ENCODE measurements at places on chromosomes 5 and 9. TPM values are rescaled to one million over a fixed set of nuclear protein-coding genes. Genes with fewer than 3 reads are reported as not detected.

- no peak for DNase-seq
Measured at GRCh38 chr9:84990416-84990815, 320.9 kb downstream of the NTRK2 start.

DNA sequence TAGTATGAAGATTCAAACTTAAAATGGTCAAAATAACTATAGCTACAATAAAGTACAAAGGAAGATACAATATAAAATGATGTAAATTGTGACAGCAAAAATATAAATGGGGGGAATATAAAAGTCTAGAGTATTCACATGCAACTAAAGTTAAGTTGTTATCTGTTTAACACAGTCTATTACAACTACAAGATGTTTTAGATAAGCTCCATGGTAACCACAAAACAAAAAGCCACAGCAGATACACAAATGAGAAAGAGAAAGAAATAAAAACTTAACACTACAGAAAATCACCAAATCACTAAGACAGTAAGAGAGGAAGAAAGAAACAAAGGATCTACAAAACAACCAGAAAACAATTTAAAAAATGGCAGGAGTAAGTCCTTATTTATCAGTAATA, 17.0 kb upstream of the SH3TC2 start:
- peak; percentile 23 for DNase-seq

GRCh38 chr5:175317872-175318271, 126.1 kb downstream of the DRD1 start:
- no peak for DNase-seq

GRCh38 chr5:120419127-120419526, 45.0 kb upstream of the PRR16 start:
- DNase-seq, result no peak

SPATA31A3 gene
- polyA plus RNA-seq, result not detected

- DNase-seq, result no peak
Measured at GRCh38 chr5:159655757-159656409, 260.4 kb upstream of the ADRA1B start.

PCDHA9 gene
- not detected for polyA plus RNA-seq

THBS4 gene
- polyA plus RNA-seq, result not detected

DNA sequence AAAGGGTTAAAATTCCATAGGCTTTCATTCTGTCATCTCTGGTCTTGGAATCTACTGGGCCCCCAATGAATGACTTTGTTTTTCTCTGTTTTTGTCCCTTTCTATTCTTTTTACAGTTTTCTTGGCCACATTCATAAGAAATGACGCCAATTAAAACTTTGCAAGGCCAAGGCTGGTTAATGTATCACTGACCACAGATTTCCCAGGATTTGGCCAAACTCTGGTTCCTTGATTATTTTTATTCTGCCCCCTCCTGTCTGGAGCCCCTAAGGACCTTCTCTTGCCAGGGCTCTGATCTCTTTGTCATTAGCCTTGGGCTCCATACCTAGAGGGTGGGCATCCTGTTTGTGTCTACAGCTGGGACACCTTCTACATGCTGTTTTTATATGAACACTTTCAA, 388.9 kb upstream of the PAPPA start:
- DNase-seq, result no peak

DNA sequence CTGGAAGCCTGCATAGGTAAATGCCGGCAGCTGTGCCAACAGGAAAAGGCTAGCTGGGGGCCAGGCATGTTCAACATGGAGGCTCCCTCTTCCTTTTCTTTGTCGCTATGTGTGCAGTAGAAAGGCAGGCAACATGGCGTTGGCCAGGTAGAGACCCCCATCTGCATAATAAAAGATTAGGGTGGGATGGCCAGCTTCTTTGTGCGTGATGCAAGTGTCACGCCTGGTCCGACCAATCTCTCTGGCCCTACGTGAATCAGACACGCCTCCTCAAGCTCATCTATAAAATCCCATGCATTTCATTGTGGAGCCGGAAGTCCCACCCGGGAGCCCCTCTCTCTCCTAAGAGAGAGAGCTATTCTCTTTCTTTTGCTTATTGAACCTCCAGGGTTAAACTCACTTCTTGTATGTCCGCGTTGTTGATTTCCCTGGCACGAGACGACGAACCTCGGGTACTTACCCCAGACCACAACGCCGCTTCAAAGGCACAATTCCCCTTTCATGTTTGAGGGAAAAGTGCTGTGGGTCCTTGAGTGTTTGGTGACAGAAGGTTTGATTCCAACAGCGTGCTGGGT, 25.0 kb upstream of the C5orf47 start:
- DNase-seq, result peak; percentile 68

DNA sequence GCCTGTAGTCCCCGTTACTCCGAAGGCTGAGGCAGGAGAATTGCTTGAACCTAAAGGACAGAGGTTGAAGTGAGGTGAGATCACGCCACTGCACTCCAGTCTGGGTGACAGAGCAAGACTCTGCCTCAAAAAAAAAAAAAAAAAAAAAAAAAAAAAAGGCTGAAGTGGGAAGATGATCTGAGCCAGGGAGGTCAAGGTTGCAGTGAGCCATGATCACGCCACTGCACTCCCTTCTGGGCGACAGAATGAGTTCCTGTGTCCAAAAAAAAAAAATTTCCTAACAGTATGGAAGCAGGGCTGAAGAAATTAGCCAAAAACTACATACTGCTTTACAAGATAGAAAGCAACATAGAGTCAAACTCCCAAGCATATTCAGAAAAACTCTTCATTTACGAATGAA, 132.8 kb downstream of the CPLANE1 start:
- DNase-seq, result no peak

HACD4 gene
- 7.8 TPM for polyA plus RNA-seq

GRCh38 chr9:132769906-132770769, 99.9 kb downstream of the GTF3C4 start:
- DNase-seq, result peak; percentile 49

DOCK8 gene
- polyA plus RNA-seq, result 52.2 TPM

GAPVD1 gene
- polyA plus RNA-seq, result 50.7 TPM

SPATA24 gene
- polyA plus RNA-seq, result 2.9 TPM

CDKN2B-AS1 gene
- not detected for polyA plus RNA-seq

Measured in naive thymus-derived CD8-positive, alpha-beta T cell (primary cell).